Right renal pelvis (tissue), 4 donors: ENCODE measurements at places on chromosomes 12 and 14. TPM values are rescaled to one million over a fixed set of nuclear protein-coding genes. Genes with fewer than 3 reads are reported as not detected.

Gene AGAP2
- 0.73 TPM for polyA plus RNA-seq

Gene TRIM9
- 2.6 TPM for polyA plus RNA-seq

Gene COL2A1
- 41.7 TPM for polyA plus RNA-seq

Gene HHIPL1
- 1.7 TPM for polyA plus RNA-seq

DNA sequence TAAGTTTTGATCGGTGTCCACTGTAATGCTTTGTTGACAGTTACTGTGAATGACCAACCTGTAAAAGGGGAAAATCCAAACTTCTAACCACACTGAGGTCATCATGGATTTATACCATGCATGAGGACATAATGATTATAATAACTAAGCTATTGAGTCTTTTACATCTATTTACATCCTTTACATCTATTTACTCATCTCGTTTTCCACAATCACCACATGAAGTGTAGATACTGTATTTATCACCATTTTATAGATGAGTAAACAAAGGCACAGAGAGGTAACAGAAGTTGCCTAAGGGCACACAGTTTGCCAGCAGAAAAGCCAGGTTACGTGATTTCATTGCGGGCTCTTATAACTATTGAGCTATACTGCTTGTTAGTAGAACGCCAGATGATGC lies 27.9 kb upstream of the EID3 start:
- no peak for DNase-seq

GRCh38 chr12:68804657-68805591 lies 3.1 kb upstream of the MDM2 start:
- no peak for DNase-seq
